ELF-1 (cell line): ENCODE measurements at places on chromosomes 2 and 18.

GRCh38 chr18:55753643-55754263 lies 165.8 kb upstream of the TCF4 start:
- DNase-seq, result no peak

DNA sequence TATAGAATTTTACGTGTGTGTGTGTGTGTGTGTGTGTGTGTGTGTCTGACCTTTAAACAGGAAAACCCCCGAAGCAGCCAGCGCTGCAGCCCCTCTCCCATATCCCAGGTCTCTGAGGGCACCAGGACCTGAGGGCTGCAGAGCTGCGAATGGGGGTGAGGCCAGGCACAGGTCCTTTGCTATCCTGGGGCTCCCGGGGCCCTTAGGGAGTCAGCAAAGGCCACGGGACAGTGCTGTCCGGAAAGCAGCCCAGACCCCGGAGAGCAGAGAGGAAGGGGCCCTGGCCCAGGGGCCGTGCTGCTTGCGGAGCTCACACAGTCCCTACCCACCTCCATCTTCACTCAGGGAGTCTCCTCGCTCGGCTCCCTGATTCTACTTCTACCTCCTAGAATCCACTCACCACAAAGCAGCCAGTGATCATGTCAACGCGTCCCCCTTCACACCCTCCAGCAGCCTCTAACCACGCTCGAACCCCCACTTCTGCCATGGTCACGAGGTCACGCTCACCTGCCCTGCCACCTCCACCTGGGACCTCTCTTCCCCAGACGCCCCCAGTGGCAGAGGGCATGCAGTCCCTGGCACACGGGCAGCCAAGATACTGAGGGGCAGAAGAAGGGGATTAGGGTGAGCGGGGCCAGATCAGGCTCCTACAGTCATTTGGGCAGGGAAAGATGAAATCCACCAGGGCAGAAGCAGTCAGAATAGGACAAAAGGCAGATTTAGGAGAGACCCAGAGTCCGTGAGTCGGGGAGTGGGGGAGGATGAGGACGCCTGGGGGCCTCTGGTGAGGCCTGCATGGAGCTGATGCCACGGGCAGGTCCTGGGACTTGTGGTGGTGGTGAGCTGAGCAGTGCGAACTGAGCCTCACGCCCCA lies 86.7 kb downstream of the USP40 start:
- DNase-seq, result no peak

- no peak for DNase-seq
These were observed 12.6 kb downstream of the NDUFAF7 start for GRCh38 chr2:37244017-37244416.

DNA sequence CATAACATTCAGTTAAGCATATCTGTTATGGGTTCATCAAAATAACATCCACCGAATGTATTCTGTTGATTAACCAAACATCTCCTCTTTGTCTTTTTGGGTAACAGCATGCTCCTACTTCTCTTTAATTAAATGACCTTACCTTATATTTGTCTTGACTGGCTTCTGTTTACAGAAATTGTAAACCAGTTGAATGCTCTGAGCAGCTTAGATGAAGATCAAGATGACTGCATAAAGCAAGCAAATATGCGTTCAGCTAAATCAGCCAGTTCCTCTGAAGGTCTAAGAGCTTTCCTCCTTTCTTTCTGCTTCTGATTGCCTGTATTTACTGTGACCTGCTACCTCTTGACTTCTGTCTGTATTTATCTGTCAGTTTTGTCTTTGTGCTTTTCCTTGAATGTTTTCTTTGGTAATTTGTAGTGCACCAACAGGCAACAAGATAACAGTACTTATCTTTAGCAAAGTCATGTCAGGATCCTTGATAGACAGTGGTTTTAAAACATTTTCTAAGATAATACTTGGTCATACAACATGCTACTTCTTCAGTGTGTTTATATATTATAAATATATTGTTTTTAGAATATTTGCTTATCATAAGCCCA lies 152.8 kb downstream of the EHBP1 start:
- DNase-seq, result no peak

DNA sequence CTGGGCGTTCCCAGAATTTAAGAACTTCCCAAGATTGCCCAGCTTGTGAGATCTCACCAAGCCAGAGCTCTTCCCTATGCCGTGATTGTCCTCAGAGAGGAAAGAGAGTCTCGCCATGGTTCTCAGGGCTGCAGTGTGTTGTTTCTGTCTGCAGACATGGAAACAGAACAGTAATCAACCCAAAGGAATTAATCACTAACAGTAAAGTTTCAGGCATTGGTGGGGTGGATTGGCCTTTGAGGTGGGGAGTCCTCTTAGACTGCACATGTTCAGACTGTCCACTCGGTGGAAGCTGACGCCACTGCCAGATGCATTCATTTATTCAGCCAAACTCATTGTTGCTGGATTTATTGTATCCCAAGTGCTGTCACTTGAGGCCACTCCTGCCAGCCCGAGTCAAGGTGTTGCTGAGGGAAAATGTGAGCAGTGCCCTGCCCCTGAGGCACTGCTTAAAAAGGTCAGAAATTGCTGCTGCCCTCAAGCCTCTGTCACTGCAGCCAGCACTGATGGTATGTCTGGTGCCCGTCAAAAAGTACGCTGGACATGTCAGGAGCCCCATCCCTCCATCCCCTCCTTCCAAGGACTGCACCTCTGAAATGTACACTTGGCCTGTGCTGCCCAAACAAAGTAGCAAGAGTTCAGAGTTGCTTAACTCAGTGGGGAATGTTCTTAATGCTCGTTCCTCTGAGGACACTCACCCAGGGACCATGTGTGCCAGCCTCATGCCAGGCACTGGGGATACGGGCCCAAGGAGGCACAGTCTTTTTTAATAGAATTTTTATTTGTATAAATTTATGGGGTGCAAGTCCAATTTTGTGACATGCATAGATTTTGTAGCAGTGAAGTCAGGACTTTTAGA lies 201.0 kb downstream of the GLI2 start:
- peak; percentile 49 for DNase-seq

DNA sequence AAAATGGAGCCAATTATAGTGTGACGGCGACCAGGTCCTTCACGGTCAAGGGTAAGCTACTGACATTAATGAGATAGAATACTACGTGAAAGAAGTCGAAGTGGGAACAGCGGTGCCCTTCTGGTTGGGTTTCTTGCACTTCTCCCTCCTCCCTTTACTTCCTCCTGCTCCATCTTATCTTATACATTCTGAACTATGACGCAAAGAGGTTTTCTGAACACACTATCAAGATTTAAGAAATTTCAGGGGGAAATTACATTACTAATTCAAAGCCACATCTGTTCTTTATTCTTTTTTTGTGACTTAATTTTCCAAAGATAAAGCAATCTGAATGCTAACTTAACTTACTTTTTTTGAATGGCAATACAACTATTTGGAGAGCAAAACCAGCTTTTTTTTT lies 14.8 kb upstream of the IL18R1 start:
- DNase-seq, result no peak

DNA sequence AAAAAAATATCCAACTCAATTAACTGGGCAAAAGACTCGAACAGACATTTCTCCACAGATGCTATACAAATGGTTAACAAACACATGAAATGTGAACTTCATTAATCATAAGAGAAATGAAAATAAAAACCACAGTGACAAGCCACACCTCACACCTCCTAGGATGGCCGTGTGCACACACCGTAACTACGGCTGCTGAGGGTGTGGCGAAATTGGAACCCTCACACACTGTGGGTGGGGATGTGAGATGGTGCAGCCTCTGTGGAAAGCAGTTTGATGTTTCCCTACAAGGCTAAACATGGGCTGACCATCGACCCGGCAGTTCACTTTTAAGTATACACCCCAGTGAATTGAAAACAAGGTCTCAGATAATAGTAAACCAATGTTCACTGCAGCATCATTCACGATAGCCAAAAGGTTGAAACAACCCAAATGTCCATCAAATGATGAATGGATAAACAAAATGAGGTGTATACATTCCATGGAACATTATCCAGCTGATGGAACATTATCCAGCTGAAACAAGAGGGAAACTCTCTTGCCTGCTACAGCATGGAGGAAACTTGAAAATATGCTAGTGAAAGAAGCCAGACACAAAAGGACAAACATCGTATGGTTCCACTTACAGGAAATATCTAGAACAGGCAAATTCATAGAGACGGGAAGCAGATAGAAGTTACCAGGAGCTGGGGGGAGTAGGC lies 32.2 kb downstream of the ZAP70 start:
- DNase-seq, result no peak

GRCh38 chr2:28678175-28678855 lies 73.3 kb upstream of the PPP1CB start:
- DNase-seq, result no peak

- no peak for DNase-seq
These were observed 237.7 kb downstream of the HDAC4 start for GRCh38 chr2:239162976-239163687.

- no peak for DNase-seq
These were observed 27.9 kb upstream of the FHL2 start for GRCh38 chr2:105426626-105427292.

DNA sequence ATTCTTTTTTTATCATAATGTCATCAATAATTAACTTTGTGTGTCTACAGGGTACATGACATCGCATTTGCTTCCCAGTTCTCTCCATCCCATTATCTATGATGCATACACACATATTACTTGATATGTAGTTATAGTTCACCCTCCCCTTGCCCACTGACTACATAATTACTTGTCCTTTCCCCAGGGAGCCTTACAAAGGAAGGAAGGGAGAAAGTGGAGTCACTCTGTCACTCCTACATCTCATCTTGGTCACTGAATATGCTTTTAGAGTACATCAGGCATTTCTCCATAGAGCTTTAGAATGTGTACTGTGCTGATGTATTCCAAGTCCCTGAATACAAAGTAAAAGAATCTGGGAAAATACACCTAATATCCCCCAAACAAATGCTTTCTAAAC lies 6.0 kb upstream of the DTNA start:
- no peak for DNase-seq

DNA sequence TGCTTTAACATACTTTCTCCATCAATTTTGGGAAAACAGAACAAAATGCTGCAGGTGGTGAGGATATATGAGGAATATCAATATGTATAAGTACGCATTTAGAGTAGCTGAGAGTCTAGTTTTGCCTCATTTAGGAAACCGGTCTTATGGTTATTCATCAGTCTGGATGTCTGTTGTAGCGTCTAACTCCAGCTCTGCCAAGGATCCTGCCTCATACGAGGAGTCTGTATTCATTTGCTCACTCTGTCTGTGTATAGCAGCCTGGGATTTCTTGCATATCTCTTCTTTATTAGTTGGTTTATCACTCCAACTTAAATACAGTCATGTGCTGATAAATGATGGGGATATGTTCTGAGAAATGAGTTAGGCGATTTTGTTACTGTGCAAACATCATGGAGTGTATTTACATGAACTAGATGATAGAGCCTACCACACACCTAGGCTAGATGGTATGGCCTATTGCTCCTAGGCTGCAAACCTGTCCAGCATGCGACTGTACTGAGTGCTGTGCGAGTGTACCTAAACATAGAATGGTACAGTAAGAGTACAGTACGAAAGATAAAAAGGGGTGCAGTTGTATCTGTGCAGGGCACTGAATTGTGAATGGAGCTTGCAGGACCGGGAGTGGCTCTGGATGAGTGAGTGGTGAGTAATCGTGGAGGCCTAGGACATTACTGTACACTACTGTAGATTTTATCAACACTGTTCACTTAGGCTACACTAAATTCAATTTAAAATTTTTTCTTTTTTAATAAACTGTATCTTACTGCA lies 148.1 kb downstream of the ZNF407 start:
- DNase-seq, result no peak

GRCh38 chr18:824179-824578 lies 12.1 kb upstream of the YES1 start:
- no peak for DNase-seq

DNA sequence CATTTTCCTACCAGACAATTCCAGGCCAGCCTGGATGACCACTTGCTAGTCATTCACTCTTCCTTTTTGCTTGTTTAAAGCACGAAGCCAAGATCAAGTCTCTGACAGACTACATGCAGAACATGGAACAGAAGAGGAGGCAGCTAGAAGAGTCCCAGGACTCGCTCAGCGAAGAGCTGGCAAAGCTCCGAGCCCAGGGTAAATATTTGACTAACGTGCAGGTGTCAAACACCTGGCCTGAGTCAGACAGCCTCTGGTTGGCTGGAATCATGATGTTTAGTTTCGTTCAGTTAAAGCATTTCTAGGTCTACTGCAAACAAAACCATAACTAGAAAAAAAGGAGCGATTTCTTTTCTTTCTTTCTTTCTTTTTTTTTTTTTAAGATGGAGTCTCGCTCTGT lies 44.2 kb upstream of the LYPD6B start:
- no peak for DNase-seq

DNA sequence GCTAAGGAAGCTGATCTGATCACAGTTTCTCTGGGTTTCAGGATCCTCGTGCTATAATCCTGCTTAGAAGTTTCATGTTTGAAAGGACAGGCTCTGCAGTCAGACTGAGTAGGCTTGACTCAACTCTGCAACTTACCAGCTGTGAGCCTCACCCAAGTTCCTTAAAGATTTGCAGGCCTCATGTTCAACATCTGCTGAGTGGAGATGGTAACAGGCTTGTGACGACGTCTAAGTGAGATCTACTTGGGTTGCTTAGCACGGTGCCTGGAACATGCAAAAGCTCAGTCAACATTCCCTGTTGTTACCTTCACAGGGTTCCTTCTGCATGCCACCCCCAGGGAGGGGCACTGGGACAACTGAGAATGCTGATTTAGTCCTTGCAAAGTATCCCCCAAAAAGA lies 164.2 kb downstream of the C1D start:
- peak; percentile 24 for DNase-seq

- no peak for DNase-seq
These were observed 81.3 kb downstream of the SMCHD1 start for GRCh38 chr18:2736823-2737222.

DNA sequence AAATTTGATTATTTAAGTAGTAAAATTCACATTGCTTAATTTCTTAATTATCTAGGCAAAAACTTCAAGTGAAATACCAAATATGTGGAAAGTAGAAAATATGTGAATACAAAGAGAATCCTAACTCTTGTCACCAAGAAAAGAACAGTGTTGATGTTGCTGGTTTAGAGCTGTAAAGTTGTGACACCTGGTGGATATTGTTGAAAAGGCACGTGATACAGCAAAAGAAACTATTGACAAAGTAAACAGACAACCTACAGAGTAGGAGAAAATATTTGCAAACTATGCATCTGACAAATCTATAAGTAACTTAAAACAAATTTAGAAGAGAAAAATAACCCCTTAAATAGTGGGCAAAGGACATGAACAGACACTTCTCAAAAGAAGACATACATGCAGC lies 25.6 kb upstream of the ZC3H15 start:
- DNase-seq, result no peak

DNA sequence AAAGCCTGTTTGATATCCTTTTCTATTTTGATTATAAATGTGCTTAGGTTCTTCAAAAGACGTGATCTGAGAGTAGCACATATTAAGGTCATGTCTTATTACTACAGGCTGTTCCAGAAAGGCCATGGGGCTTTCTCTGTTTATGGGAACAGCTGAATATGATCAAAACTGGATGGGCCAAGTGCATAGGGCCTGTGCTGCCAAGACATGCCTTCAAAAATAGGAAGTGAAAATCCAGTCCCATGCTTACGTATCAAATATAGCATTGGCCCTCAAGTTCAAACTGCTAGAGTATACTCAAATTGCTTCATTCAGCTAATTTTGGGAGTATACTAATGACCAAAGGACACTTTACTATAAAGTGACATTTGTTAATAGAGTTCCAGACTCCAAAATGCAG lies 24.1 kb downstream of the SLC25A52 start:
- DNase-seq, result no peak

- DNase-seq, result no peak
These were observed 11.4 kb upstream of the NR4A2 start for GRCh38 chr2:156343940-156344301.
